ENCODE measurements at places on chromosomes 6 and 20.

DNA sequence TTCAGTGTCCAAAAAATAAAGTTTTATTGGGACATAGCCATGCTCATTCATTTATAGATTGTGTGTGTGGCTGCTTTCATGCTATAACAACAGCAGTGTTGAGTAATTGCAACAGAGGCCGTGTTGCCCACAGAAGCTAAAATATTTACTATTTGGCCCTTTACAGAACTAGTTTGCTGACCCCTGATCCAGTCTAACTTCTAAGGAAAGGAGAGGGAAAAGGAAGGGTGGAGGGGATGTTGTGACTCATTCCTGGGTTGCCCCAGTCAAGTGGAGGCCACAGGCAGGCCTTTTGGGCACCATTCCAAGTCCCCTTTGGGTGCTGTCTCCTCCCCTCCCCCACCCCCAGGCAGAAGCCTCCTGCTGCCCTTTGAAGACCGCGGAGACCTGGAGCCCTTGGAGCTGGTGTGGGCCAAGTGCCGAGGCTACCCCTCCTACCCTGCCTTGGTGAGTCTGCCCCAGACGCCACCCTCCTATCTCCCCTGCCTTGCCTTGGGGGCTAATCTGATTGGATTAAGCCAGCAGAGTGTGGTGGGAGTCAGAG is 28.4 kb downstream of the BRPF3 start:
- DNase-seq: no peak

DNA sequence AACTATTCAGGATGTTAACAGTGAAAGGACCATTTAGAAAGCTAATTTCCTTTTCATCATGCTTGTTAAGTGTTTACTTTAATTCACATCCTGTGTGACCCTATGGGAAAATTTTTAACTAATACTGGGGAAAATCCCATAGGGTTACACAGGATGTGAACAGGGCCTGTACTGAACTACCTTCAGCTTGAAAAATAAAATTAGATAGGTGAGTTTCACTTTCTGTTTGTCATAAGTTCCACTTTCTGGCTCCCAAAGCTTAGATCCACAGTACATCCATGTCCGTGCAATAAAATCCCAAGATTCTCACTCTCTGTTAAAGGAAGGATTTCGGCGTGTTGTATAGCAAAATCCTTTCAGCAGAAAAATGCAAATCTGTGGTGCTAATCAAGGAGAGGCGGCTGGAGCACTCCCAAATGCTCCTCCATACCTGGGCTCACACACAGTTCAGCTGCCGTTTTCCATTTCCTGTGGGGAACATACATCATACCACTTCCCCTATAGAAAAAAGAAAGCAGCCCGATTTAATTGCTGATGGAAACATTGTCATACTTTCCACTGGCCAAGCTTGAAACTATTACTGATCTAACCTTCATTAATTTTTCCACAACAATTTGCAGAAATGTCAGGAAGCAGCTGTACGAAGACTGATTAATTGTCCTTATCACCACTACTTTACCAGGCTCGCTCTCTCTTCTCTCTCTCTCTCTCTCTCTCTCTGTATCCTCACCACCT is 125.2 kb downstream of the HIVEP2 start:
- DNase-seq: no peak

DNA sequence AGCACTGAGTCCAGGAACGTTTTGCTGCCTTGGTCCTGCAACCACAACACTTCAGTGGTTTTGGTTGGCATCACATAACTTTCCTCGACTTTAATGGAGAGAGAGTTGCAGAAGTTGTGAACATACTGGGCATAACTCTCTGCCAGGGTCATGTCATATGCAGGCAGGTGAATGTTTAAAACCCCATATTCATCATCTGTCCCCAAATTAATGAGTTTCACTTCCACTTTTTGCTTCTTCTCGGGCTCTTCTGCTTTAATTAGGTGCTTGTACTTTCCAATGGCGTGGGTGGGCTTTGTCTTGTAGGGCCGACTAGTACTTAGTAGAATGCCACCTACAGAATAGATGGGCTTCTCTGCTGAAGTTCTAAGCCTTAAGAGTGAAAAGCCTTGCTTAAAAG is 45.2 kb upstream of the TFAP2A start:
- DNase-seq: no peak

GRCh38 chr6:164037171-164037870 is 622.8 kb downstream of the QKI start:
- DNase-seq: no peak

GRCh38 chr6:41189967-41190366 is 11.0 kb downstream of the TREML2 start:
- DNase-seq: no peak

GRCh38 chr6:53358440-53359094 is 9.8 kb upstream of the ELOVL5 start:
- DNase-seq: no peak

- no peak for DNase-seq
Measured at GRCh38 chr6:40962241-40962640, 76.8 kb downstream of the UNC5CL start.

DNA sequence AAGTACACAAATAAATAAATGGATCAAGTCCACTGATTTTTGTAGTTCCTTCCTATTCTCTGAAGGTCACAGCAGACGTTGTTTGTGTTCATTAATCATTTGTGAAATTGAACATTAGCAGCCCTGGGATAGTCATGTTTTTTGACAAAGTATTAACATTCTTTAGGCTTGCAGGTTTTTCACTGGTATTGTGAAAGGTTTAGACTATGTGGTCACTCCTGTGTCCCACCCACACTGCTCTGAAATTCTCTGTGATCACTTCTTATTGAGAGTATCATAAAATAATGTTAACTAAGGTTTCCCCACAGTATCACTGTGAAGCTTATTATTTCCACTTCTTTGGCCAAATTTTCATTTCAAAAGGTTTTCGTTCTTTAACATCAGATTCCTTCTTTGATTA is 3.5 kb downstream of the FAM83B start:
- DNase-seq: no peak

- DNase-seq: no peak
Measured at GRCh38 chr6:49648036-49648435, 11.4 kb upstream of the RHAG start.
